ENCODE measurements at places on chromosomes 5 and 9.
A peak's percentile ranks its signal among the peaks of the same experiment; 100 is the strongest.

DNA sequence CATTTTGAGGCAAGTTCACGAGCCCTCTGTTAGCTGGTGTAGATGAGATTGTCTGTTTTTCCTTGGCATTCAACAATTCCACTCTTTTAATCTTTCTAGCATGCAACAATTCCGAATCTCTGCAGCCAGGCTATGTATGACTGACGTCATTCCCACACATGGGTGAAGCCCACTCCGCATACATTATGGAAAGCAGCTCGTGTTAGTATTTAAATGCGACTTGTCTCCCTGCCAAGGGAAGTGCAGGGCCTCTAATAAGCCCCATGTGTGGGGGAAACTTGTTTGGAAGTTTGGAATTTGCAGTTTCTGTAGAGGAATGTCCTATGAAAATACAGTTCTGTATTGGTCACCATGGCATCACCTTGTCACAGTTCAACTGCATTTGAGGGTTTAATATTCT, 146.0 kb upstream of the FBXL7 start:
- no peak for DNase-seq

- peak; percentile 3 for DNase-seq
Observed at GRCh38 chr9:121138973-121139372, 62.7 kb downstream of the RAB14 start.

- DNase-seq, result no peak
Observed at GRCh38 chr5:146516151-146516475, at the start of gene GPR151. TSS of gene GPR151 (minus strand) at chr5:146516190. CDS start at chr5:146516113, 77 bp downstream.

GRCh38 chr5:86679529-86679928, 61.8 kb downstream of the COX7C start:
- no peak for DNase-seq

- DNase-seq, result no peak
Observed at GRCh38 chr5:83914662-83915418, 194.2 kb upstream of the HAPLN1 start.

- no peak for DNase-seq
Observed at GRCh38 chr5:3180636-3181035, 415.0 kb upstream of the IRX1 start.

DNA sequence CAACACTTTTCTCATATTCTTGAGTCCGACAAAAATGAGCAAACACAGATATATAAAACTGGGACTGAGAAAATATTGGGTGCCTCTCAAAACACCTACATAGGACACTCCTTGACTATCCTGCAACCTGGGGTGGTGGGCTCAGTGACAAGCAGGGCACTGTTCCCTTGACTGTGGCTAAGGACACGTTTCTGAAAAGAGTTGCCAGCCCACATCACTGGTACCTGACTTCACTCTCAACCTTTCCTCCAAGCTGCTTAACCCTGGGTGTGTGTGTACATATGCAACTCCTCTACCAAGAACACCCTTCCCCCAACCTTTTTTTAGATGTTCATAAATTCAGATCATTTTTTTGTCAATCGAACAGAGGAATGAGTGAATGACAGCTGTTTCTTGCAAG, 148.7 kb downstream of the ACTL7B start:
- no peak for DNase-seq

- no peak for DNase-seq
Observed at GRCh38 chr9:113307396-113307975, 4.3 kb upstream of the RNF183 start.

DNA sequence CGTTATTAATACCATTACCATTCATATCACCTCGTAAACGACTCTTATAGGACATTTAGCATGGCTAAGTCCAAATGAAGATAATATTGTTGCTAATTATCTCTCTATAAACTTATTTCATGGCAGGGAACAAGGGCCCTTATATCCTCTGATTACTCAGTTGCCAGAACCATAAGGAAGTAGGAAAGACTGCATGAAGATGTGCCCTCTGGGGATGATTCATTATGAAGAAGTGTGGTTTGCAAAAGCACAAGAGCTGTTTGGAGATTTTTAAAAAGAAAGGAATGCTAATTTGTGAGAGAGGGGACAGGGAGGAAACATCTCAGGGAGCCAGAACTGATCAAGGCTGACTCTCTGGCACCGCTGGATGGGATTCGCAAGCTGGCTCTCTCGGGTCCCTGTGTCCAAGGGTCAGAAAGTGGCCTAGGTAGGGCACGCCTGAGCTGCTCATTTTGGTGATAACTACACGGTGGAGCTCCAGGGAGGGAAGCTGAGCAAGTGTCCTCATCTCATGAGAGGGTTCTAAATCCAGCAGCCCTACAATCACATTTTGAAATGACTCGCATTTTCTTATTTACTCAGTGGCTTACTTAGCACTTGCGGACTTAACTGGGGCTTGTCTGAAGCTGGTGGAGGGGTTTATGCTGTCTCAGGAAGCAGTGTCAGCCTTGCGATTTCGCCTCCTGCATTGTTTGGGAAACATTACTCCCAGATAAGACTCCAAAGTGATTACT, 136.8 kb downstream of the C5orf15 start:
- no peak for DNase-seq

DNA sequence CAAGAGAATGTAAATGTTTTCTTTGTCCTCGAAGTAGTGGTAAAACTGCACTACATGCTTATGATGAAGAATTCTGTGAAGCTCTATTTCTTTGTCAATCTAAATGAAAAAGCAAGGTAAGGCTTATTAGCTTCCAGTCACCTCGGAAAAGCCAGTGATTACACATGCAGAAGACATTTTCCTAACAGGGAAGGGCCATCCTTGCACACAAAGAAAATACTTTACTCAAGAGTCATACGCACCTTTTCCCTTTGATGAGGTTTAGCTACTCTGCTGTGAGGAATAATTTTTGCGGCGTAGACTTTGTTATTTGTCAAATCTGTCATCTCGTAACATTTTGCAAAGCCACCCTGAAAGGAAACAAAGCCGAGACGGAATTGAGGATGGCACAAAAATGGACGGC, 1.1 kb downstream of the PLK2 start:
- DNase-seq, result no peak

GRCh38 chr5:53429706-53430105, 50.7 kb upstream of the FST start:
- no peak for DNase-seq

DNA sequence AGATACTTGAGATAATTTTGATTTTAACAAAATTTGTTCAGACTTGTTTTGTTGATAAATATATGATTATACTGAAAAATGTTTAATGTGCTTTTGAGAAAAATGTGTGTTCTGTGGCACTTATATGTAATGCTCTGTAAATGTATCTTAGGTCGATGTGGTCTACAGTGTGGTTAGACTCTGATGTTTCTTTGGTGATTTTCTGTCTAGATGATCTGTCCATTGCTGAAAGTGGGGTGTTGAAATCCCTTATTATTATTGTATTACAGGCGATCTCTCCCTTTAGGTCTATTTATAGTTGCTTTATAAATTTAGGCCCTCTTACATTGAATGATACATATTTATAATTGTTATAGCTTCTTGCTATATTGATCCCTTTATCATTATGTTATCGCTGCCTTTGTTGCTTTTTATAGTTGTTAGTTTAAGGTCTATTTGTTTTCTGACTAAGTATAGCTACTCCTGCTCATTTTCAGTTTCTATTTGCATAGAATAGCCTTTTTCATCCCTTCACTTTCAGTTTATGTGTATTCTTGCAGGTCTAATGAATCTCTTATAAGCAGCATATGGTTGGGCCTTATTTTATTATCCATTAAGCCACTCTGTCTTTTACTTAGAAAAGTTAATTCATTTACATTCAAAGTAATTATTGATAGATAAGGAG, 124.3 kb downstream of the MRPS30 start:
- DNase-seq, result no peak

GRCh38 chr9:99114049-99114440, 9.1 kb downstream of the TGFBR1 start:
- no peak for DNase-seq

DNA sequence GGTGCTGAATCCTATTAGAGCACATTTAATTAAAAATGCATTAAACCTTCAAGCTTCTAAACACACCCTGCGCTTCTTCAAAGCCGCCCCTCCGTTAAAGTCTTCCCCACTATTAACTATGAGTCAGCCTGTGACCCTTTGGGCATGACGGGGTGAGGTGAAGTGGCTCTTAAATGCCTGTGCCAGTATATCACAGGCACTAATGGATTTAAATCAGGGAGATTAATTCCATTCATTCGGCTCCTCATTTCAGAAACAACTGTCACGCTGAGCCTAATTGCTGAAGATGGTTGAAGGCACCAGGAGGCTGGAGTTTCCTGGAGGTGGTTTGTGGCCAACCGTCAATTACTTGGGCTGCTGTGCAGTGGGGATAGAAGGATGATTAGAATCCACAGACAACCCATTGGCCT, 192.6 kb upstream of the MSX2 start:
- no peak for DNase-seq

DNA sequence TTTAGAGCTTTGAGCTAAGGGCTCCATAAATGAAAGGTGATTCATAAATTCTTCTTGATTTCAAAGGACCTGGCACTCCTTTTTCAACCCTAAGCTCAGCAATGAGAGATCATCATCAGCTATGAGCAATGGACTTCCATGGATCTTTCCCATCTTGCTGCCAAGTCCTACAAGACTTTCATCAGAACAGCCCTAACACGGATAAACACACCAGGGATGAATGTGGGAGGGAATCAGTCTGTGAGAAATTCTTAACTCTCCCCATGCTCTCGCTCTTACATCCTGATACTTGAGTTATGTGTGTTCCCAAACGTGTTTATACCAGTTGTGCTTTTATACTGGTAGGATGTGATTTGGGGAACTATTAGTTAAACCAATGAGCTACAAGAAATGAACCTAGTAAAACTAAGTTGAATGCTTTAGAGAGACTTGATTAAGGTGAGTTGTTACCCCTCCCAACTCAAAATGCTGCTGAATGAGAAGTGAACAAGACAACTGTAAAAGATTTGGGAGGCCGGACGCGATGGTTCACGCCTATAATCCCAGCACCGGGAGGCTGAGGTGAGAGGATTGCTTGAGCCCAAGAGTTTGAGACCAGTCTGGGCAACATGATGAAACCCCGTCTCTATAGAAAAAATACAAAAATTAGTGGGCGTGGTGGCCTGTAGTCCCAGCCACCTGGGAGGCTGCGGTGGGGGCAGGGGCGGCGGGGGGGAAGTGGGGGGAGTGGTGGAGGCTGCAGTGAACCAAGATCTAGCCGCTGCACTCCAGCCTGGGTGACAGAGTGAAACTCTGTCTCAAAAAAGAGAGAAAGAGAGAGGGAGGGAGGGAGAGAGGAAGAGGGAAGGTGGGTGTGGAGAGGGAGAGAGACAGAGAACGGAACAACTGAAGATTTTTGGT, 5.2 kb upstream of the RPL26L1 start:
- no peak for DNase-seq

GRCh38 chr5:130324953-130325671, 420.8 kb downstream of the CHSY3 start:
- DNase-seq, result no peak

- DNase-seq, result no peak
Observed at GRCh38 chr9:14097666-14098415, 216.1 kb downstream of the NFIB start.

DNA sequence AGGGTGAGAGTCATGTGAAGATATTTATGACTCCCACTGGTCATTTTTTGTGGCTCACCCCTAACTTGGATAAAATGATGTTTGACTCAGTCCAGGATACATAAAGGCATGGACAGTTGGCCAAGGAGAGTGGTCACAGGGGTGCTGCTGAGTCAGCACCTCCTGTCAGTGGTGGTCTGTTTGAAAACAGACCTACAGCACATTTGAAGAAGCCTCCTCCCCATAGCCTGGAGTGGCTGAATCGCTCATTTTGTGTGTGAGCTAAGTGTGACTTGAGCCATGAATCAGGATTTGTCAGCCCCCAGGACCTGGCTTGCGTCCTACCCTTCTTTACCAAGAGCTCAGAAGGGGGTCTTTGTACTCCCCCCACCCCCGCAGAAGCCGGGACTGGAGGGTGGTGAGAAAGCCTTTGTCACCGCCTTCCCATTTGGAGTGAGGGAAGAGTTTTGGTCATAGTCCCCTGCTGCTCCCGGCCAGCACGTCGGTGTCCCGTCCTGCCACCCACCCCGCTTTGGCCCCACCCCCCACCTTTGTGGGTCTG, 35.6 kb downstream of the TRIO start:
- DNase-seq, result no peak

- no peak for DNase-seq
Observed at GRCh38 chr5:120464627-120465435, 731 bp downstream of the PRR16 start.

DNA sequence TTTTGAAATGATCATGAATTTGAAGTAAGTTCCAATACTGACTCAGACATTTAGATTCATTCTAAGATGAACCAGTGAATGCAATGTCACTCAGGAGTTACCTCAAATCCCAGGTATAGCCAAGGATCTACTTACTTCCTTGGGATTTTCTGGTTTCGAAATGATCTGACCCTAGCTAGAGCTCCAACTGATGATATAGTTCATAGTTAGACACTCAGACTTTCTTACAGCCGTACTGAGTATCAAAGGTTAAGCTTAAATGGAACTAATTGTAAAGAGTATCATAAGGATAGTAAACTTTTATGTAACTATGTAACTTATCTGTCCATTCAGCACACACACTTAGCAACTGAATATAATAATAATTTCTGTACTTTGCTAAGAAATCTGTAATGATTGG, 84.0 kb upstream of the FSD1L start:
- DNase-seq, result no peak

DNA sequence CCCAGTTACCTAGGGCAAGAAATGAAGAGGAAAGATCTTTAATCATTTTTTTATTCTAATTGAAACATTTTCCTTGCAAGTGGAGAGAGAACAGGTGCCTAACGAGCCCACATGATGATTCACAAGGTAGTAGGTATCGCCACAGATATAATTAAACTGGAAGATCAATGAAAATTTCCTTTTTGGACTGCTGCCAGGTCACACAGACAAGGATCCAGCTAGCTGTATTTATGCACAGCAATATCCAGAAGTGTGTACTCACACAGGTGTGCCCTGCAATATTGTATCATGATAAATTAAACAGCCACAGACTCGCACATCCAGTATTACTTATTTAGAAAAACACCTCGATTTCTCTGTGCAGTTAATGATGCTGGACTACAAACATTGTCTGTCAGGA, 294.0 kb upstream of the SMARCA2 start:
- DNase-seq, result no peak

- no peak for DNase-seq
Observed at GRCh38 chr5:451587-452458, 8.8 kb downstream of the EXOC3 start.

DNA sequence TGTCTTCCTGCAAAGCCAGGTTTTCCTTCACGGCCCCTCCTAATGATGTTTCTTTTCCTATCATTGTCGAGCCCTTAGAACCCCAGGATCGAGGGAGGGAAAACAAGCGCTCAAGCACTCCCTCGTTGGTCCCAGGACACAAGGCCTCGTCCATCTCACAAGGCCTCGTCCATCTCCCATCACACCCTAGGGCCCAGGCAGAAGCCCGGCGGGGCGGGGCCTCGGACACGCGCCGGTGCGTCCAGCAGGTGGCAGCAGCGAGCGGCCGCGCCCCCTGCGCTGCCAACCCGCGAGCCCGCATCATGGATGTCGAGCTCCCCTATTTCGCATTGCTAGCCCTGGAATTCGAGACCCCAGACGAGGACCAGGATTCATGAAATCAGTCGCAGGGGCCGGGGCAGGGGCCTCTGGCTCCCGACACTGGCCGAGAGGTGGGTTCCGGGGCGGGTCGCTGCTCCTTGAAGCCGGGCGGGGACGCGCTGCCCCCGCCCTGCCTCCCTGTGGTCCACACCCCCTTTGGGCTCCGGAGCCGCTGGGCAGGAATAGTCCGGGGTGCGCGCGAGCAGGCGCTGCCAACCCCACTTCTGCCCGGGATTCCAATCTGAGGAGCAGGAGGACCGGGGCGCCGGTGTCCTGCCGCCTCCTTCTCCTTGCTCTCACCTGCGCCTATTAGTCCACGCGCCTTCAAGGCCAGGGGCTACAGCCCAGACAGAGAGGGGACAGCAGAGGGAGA, at the start of gene ABLIM3:
Gene ABLIM3, plus strand, starts transcription at position 270 of the 733 bp plus-strand sequence. CDS start 603 bp downstream, outside the sequence.
- DNase-seq, result peak; percentile 16
